Thyroid gland (tissue), 4 donors: ENCODE measurements at places on chromosomes 6 and 20.

GRCh38 chr20:56646599-56646998, 17.5 kb downstream of the TFAP2C start:
- DNase-seq = no peak

DNA sequence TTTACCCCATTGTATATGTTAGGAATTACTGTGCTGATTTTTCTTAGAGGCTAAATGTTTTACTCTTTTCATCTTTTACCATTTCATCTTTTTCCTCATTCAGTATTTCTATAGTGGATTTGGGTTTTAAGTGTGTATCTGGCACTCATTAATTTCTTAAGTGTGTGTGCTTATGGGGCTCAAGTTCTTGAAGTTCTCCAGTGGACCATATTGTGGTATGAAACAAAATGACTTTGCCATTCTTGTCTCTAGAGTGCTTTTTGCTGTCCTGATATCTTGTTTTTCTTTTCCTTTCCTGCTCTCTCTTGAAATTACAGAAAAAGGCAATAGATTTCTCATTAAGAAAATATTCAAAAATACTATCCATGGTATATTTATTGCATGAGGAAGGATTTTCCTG, 123.1 kb downstream of the ARID1B start:
- no peak for DNase-seq

- no peak for DNase-seq
Measured at GRCh38 chr6:33236852-33237251, 28.6 kb downstream of the RING1 start.

GRCh38 chr6:37696220-37696840, 1.4 kb downstream of the MDGA1 start:
- DNase-seq = peak; percentile 35

DNA sequence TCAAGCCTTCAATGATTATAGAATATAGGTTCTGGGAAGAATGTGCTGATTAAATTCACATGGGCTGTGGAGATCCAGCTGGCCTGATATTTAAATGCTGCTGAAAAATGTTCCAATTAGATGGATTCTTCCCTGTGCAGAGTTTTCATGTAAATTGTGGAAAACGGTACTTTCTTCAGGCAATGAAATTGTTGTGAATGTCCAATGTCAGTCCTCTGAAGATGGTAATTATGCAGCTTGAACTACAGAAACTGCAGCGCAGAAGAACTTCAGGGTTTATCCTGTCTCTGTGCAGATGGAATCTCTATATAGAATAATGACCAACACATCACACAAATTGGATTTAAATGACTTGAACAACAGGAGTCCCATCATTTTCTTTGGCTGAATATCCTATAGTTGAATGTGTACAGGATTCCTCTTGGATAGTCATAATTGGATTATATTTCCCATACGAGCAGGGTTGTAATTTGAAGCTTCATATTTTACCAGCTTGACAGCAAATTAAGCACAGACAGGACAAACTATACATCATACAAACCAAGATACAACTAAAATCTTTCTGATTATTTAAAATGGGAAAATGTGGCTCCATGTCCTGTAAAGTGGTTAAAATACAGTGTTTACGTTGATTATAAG, 82.3 kb downstream of the CAP2 start:
- no peak for DNase-seq

GRCh38 chr6:168157272-168158212, 78.5 kb upstream of the FRMD1 start:
- DNase-seq = no peak

DNA sequence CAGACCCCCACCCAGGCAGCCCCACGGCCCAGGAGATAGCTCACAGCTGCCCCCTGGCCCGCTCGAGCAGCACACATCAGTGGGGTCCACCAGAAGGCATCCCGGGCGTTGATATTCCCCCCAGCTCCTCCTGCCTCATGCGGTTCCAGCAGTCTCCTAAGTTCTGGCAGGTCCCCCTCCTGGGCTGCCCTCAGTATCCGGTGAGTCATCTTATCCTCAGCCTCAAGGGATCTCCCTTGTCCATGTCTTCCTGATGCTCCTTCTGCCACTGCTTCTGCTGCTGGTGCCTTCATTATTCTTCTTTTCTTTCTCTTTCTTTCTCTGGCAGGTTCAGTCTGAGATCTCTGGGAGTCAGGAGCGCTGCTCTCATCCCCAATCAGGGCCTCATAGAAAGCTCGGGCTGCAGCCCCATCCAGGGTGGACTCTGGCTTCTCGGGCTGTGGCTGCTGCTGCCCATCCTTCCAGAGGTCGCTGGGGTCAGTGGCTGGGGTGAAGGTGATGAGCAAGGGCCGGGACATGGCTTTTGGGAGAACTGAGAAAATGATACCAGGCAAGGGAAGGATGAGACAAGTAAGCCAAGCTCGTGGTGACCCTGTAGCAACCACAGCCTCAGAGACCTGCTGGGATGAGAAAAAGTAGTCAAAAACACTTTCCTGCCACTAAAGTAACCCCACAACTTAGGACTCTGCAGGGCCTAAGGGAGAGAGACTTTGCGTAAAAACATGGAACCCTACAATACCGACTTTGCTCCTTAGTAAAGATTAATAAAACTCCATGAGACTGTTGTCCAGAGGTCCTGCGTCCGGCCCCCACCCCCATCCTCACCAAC, 622 bp downstream of the GPANK1 start:
- DNase-seq = peak; percentile 8

- no peak for DNase-seq
Measured at GRCh38 chr6:23879816-23880215, 246.2 kb upstream of the NRSN1 start.

DNA sequence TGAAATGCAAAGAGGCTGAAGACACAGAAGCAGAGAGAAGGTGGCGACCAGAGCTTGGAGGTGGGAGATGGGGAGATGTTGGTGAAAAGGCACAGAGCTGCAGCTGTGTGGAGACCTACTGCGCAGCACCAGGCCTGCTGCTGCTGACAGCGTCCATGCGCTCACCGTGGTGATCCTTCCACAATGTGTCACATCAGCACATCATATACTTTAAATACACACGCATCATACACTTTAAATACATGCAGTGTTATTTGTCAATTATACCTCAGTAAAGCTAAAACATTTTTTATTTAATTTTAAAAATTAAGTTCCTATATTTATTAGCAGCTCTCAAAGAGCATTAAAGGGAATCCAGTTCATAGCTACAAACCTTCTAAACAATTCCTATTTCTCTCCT, 200.9 kb downstream of the TTLL2 start:
- no peak for DNase-seq

- DNase-seq = no peak
Measured at GRCh38 chr6:80932359-80932758, 820.1 kb downstream of the TENT5A start.

- no peak for DNase-seq
Measured at GRCh38 chr20:57648878-57649616, 28.8 kb upstream of the ZBP1 start.

- DNase-seq = no peak
Measured at GRCh38 chr20:39381595-39381994, 419.5 kb downstream of the DHX35 start.

DNA sequence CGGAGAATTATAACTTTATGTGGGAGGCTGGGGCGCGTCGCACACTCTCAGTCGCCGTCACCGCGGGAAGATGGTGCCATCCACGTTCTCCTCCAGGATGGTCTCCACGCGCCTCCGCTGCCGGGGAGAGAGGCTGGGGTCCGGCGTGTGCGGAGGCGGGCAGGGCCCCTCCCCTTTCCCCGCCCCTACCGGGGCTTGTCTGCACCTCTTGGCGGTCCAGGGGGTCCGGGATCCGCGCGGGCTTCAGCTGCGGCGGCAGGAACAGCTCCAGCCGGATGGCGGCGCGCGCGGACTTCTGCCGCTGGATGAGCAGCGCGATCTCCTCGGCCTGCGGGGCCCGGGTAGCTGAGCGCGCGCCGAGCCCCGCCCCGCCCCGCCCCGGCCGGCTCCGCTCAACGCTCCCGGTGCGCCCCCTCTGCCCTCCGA, 807 bp downstream of the LKAAEAR1 start:
- DNase-seq = peak; percentile 65

DNA sequence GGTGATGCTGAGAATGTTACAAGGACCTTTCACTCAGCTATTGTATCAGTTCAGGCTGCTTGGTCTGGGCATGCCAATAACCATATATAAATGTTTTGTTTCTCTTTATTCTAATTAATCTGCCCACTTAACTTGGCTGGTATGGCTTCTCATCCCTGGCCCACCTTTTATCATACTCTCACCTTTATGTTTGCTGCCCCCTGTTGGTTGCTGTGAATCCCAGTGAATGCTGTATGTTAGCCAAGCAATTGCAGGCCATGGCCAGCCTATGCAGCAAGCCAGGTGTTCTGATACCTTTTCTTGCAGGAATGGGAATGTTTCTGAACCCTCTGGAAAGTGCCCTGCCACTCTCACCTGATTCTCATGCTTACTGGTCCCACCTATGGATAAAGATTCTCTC, 54.6 kb downstream of the PCSK2 start:
- peak; percentile 53 for DNase-seq

DNA sequence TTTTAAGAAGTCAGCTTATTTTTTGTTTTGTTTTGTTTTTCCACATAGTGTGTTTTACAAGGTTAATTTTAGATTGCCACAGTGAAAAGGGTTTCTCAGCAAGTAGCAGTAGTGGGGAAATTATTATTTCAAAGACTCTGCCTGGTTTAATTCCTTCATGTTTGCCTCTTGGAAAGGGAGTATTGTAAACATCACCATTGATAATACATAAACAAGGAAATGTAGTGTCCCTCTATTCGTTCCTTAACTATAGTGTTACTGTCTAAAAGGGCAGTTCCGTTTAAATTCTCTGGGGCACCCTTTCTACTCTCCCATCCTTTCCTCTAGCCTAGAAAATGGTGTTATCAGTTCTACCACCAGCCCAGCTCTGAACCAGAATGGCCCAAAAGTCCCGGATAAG, 391.0 kb upstream of the SOX4 start:
- DNase-seq = no peak

- DNase-seq = peak; percentile 92
Measured at GRCh38 chr20:31710423-31711108, 12.1 kb downstream of the BCL2L1 start.

DNA sequence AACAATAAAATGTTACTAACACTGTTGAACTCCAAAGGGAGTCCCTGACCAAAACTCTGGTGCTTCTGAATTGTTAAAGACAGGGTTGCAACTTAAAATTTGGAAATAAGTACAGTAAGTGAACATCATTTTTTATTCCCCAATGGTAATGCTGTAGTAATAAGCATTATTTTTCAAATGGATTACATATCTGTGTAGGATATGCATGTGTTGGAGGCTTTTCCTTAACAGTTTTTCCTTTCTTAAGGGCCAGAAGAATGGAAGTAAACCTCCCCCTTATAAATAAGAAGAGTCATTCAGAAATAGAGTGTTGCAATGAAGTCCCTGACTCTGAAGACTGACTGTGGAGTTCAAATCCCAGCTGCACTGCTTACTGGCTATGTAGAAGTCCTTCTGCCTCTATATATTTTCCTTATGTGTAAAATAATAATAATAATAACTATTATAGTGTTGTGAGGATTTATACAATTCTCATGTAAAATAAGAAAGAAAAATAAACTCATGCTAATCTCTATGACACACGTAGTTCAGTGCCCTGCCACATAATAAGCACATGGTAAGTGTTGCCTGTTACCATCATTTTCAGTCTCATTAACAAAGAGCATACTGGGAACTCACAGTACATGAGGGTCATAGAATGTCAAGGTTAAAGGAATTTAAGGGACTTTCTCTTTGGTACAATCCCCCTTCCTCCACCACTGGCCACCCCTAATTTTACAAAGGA, 129.8 kb upstream of the SMLR1 start:
- DNase-seq = no peak

GRCh38 chr20:33465481-33466302, 22.1 kb upstream of the SNTA1 start:
- no peak for DNase-seq

DNA sequence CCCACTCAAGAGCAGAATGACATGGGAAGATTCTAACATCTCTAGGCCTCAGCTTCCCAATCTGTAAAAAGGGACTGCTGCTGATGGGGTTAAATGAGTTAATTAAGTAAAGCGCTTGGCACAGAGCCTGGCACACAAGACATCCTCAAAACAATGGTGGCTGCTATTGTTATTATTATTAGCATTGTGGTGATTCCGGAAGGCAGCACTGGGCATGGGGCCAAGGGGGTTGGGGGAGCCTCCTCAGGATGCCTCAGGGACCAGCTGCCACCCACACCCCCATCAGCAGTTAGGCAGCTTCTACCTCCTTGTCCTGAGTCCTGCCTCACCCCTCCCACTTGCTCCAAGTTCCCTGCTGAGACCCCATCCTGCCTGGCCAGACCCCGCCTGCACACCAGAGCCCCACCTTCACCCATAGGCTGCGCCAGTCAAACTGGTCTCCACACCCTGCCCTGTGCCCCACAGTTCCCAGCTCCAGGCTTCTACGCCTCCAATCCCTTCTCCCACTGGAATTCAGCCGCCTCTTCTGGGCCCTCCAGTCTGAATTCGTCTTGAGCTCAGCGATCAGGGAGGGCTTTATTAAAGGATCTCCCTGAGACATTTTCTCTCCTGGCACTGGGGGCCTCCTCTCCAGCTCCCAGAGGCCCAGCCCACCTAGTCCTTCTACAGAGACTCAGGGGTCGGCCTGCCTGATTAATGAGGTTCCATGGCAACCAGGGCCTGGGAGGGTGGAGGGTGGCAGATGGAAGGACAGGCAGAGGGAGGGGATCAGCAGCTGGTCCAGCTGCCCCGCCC, 1.5 kb downstream of the E2F1 start:
- DNase-seq = no peak

DNA sequence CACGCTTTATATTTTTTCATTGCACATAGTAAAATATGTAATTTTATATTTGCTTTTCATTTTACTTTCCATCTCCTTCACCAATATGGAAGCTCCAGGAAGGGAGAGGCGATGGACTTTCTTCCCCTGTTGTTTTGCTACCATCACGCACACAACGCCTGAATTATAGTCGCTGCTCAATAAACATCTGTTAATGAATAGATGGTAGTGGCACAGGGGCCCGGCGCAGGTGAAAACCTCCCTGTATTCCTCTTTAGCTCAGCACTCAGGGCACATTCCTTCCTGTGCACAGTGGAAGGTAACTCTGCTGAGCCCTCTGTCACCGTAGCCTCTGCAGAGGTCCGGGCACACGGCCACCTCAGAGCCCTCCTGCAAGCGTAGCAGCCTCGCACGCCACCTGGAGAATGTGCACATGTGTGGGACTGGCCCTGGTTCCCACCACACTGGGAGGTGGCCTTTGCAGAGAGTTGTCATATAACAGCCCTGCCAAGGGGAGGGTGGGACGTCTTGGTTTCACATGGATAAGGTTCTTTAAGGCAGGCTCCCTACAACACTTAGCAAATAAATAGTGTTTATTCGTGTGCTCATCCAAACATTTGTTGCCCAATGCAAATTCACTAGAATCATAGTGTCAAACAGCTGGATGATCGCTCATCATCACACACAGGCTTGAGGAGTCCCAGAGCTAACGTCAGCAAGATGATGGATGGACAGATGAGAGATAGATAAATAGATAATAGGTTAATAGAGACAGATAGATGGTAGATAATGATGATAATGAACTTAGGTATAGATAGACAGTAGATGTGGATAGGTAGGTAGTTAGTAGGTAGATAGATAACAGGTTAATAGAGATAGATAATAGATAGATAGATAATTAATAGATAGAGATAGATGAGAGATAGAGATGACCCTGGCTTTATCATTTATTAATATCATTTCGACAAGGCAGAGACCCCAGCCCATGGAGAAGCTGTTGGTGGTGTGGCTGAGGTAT, 32.3 kb upstream of the AFDN start:
- no peak for DNase-seq

- DNase-seq = no peak
Measured at GRCh38 chr6:6001443-6001842, 5.3 kb downstream of the NRN1 start.
